ENCODE measurements at places on chromosomes 3 and 15.

DNA sequence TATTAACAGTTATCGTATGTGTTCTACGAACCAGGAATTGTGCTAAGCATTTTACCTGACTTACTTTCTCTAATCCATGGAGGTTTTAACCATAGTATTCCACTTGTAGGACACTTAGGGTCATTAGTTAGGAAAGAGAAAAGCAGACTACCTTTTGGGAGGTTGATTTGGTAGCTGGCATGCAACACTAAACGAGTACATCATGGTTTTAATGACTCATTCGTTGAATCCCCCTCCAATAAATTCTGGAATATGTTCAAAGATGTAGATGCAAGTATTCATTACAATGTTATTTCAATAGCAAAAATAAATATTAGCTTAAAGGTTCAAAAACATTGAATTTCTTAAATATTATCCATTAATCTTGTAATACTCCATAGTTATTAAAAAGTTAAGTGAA, 162.5 kb downstream of the FMN1 start:
- DNase-seq, result no peak

GRCh38 chr3:189311521-189311920, 139.8 kb downstream of the TPRG1 start:
- no peak for DNase-seq

DNA sequence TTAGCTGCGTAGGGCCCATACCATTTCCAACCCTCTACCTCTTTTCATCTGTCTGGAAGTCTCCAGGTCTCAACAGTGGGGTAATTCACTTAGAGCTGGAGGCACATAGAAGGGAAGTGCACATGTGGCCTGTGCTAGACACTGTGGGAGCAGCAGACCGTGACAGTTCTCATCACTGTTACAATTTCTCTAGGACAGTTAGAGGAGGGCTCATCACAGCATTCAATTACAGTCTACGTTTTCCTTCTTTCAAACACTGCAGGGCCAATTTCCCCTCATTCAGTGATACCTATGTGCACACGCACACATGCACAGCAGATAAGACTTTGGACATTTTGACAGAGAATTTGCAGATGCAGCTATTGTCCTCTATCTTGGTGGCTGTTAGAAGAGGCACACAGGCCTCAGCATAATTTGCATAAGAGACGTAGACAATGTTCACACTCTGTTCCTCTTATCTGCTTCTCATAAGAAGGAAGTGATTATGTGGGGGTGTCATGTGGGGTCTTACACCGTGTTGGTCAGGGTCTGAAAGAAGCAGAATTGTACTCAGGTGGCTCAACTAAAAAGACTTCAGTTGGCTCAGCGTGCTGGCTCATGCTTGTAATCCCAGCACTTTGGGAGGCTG, 12.6 kb upstream of the HRG start:
- DNase-seq, result peak; percentile 35

GRCh38 chr15:45149060-45149459, 19.3 kb downstream of the DUOX1 start:
- no peak for DNase-seq

- DNase-seq, result no peak
Measured at GRCh38 chr3:5692446-5692845, 504.9 kb downstream of the EDEM1 start.

GRCh38 chr3:13123013-13123654, 49.9 kb upstream of the IQSEC1 start:
- DNase-seq, result no peak
